ENCODE measurements at places on chromosomes 5 and 9.
A peak's percentile ranks its signal among the peaks of the same experiment; 100 is the strongest.

- DNase-seq: no peak
Observed at GRCh38 chr5:121199216-121199999, 652.3 kb upstream of the FTMT start.

GRCh38 chr5:151679421-151680155, 7.1 kb downstream of the SPARC start:
- DNase-seq: no peak

- DNase-seq: no peak
Observed at GRCh38 chr9:18848657-18849056, 184.4 kb downstream of the SAXO1 start.

GRCh38 chr5:125584140-125584520, 837.7 kb upstream of the ZNF608 start:
- DNase-seq: no peak

- DNase-seq: no peak
Observed at GRCh38 chr9:113901221-113901688, 25.1 kb downstream of the ZNF618 start.

GRCh38 chr5:158378931-158379330, 520.0 kb upstream of the CLINT1 start:
- DNase-seq: no peak

- DNase-seq: peak; percentile 4
Observed at GRCh38 chr9:19102181-19102630, 498 bp downstream of the HAUS6 start.

DNA sequence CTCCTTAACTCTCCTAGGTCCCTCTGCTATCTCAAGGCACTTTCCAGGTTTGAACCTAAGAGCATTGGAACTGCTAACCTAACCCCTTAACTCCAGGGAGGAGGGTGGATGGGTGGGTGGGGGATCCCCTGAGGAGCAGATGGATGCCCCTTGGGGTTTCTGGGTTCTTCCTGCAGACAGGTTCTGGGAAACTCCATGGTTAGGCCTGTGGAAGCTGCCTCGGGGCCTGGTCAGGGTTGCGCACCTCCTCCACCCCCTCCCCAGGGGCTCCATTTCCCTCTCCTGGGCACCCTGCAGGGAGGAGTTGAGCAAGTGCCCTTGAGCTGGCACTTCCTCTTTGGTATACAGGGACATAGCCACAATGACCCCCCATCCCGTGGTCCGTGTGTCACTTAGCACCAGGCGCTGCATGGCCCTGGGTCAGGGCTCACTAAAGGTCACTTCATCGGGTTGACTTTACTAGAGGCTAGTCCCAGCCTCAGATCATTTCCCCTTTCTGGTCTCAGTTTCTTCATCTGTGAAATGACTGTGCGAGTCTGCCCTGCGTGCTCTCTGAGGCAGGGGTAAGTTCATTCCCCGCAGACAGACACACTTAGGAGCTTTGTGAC, 16.0 kb downstream of the CXXC5 start:
- DNase-seq: no peak

DNA sequence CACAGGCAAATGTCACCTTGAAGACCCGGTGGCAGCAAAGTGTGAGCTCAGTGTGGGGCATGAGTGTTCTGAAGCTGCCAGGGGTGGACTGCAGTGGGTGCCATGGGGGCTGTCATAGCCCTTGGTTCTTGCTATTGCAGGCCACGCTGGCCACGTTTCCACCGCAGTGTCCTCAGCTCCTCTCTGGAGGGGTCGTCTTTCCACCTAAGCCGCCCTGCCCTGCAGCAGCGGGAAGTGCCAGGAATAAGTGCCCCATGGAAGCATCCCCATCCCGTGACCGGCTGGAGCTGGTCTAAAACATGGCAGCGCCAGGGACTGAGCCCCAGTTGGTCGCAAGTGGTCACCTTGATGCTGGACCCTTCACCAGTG, 6.9 kb downstream of the OBP2B start:
- no peak for DNase-seq

- DNase-seq: peak; percentile 36
Observed at GRCh38 chr9:91949946-91950664, at the start of gene ROR2. TSS of gene ROR2 (minus strand) at chr9:91950228.

- peak; percentile 11 for DNase-seq
Observed at GRCh38 chr9:74645007-74645639, 148.0 kb downstream of the RORB start.

GRCh38 chr5:32319392-32319791, 6.7 kb upstream of the MTMR12 start:
- no peak for DNase-seq

- no peak for DNase-seq
Observed at GRCh38 chr5:128241051-128241695, 157.6 kb downstream of the SLC12A2 start.

DNA sequence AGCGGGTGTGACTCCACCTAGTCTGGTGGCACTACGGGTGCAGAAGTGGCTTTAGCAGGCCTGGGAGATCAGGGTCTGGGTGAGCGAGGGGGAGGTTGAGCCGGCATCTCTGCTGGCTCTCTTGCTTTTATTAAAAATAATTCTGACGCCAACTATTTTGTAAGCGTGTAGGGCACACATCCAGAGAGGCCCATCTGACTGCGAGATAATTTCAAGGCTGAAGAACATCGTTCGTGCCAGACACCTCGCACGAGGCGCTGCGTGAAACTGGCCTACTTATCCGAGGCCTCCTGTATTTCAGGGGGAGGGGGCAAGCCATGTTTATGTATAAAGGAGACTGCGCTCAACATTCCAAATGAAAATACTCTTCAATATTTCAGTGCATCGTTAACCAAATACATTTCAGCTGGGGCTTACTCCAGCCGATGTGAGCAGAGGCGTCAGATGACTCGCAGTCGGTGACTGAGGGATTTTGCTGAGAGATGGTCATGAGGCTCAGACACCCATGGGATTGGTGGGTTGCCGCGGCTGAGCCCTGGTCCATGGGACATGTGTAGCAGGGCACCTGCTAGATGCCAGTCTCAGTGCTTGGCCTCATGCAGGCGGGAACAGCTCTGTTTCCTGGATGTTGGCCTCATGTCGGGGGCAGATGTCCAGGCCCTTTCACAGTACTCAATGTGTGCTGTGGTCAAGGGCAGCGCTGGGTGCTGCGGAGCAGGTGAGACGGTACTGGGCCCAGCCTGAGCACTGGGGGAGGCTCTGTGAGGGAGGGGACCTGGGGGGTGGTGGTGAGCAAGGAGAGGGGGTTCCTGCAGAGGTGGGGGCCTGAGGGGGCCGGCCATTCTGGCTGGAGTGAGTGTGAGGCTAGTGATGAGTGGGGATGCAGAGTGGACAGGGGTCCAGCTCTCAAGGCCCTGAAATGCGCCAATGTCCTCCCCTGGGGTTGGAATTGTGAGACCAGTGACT, 201.5 kb downstream of the DAB2IP start:
- DNase-seq: no peak

DNA sequence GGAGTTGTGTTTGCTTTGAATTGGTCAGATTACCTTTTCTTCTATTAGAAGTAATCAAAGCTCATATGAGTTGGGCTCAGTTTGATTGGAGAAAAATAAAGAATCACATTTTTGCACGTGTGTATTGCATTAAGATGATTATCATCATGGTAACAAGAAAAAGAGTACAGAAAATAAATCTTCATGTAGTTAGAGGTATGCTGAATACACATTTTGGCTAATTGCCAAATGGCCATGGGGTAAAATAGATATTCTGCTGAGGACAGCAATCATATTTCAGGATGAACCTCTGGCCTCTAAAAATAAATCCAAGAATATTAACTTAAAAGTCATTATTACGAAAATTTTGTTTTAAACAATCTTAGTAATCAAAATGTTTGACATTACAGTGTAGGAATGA, 38.9 kb upstream of the GNAQ start:
- DNase-seq: no peak

DNA sequence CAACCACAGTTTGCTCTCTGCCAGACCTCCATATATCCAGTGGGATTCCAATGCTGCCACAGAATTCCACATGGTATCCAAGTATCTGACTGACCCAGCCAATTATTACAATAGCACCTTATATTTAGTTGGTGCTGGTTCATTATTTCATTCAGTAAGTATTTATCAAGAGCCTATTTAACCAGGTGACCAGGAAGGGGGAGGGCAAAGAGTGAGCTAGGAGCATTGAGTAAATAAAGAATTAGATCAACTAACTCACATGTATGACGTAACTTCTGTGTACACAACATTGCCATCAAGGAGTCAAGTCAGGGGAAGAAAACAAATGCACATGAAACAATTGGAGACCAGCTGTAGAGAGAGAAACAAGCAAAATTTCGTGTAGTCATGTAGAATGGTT, 207.1 kb upstream of the PAPPA start:
- DNase-seq: no peak

GRCh38 chr5:119078861-119079260, 8.0 kb downstream of the DMXL1 start:
- DNase-seq: no peak

- no peak for DNase-seq
Observed at GRCh38 chr9:89798547-89799120, 193.8 kb downstream of the GADD45G start.

GRCh38 chr5:59816654-59817300, 76.7 kb downstream of the PDE4D start:
- no peak for DNase-seq

DNA sequence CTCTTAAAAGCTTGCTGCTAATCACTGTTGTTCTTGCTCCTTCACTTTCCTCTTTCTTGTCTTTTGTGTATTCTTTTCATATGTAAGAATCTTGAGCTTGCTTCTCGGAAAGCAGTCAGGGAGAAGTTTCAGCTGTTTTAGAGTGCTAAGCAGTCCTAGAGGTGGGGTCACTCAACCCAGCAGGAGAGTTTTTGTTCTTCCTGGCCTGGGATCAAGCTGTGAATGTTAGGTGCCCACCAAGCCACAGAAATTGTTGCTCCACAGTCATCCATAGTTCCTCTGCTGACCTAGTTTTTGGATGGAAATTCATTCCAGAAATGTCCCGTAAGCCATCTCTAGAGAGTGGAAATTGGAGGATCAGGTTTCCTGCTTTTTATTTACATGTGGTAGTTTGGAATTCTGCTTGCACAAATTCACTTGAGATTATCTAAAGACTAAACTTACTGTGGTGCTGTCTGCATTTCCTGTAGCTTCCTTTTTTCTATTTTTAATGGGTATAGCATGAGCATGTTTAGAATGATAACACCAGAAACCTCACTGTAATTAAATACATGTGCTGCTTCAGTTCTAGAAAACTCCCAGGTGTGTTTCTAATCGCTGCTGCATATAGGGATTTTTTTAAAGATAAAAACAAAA, 108.7 kb downstream of the MAST4 start:
- DNase-seq: no peak

DNA sequence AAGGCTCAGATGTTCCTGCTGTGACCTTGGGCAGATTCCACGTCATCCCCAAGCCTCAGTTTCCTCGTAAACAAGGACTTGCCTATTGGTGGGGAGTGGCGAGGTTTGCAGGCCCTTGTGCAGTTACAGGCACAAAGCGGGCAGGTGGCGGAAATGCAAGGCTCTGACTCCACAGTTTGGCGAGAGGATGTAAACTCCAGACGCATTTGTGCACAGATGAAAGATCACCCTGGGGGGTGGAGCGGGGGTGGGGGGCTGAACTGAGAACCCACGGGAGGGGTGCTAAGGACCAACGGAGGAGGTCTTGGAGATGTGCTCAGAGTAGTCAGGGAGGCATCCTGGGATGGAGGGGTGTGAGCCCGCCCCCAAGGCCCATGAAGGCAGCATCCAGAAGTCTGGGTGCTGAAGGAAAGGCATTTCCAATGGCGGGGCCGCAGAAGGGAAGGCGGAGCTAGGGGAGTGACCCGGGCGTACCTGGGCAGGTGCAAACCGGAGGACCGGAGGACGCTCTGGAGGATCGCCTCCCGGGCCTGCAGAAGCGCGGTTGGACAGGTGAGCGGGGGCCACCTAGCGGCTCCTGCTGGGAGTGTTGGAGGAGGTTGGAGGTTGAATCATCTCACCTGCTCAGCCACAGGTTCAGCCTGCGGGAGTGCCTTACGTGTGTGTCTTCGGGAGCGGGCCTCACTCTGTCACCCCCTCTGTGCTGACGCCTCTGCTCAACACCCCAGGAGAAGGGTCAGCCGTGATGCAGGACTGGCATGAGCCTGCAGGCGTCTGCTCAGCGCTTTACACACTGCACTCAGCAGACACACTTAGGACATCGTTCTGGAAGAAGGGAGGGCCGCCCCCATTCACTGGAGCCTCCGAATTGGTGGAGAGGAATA, 1.9 kb upstream of the FIBCD1 start:
- peak; percentile 52 for DNase-seq

GRCh38 chr5:54621048-54621447, 103.5 kb downstream of the SNX18 start:
- DNase-seq: no peak

GRCh38 chr9:113454914-113455761, 8.4 kb upstream of the RGS3 start:
- no peak for DNase-seq

DNA sequence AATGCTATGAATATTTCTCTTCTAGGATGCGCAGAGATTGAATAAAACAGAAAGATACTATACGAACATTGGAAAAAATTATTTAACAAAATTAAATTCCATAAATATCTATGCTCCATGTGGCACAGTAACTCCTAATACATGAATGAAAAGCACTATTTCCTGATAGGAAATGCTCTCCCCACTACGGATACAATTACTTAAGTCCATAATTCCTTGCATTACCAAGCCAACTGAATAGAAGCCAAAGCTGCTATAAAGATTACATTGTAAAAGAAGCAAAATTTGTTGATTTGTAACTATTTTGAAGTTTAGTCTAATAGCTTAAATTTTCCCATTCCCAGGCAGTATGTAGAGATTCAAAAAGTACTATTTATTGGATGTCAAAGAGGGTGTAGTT, 61.8 kb upstream of the SNX2 start:
- no peak for DNase-seq

GRCh38 chr5:178238313-178238635, 5.7 kb upstream of the PHYKPL start:
- DNase-seq: no peak

DNA sequence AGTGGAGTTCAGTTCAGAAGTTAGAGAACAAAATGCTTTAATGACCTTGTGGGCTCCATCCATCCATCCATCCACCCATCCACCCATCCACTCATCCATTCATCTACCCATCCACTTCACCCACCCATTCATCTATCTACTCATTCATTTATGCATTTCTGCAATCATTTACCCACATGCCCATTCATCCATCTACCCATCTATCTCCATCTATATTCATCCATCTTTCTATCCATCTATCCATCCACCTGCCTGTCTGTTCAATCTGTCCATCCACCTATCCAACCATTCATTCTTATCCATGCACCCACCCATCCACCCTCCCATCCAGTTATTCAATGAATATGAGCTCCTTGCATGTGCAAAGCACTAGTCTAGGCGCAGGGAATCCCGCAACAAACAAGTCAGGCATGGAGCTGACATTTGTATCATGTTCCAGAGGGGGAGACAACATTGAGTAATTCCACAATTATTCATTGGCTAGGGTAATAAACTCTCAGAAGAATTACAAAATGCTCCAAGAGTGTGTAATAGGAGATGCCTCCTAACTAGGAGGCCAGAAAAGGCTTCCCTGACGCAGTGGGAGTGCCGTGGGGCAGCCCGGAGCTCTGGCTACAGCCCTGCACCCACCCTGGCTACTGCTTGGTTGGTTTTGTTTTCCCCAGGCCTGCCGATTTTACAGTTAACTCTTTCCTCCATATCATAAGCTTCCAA, 211.2 kb downstream of the NXNL2 start:
- no peak for DNase-seq
